ENCODE measurements at places on chromosomes 7 and 10. TPM values are rescaled to one million over a fixed set of nuclear protein-coding genes. Genes with fewer than 3 reads are reported as not detected.

MOGAT3 gene
- not detected for total RNA-seq

CAMK2G gene
- total RNA-seq, result 53.5 TPM

TUBB8 gene
- total RNA-seq, result not detected

AGR2 gene
- not detected for total RNA-seq

ZNF438 gene
- 3.1 TPM for total RNA-seq

NEUROG3 gene
- 0.22 TPM for total RNA-seq

SLC39A12 gene
- not detected for total RNA-seq

FRG2B gene
- total RNA-seq, result not detected

NAMPT gene
- total RNA-seq, result 65.7 TPM

PRPS1L1 gene
- total RNA-seq, result not detected

SHLD2 gene
- total RNA-seq, result 26.1 TPM

GJD4 gene
- not detected for total RNA-seq

GRID2IP gene
- total RNA-seq, result 0.53 TPM

SPOCK2 gene
- 370 TPM for total RNA-seq

FAM25G gene
- not detected for total RNA-seq

CPXM2 gene
- total RNA-seq, result not detected

CREB3L2 gene
- total RNA-seq, result 25.4 TPM
